T follicular helper cell (primary cell): ENCODE measurements at places on chromosomes 6 and 20.

GRCh38 chr6:147544420-147544819, 35.9 kb downstream of the SAMD5 start:
- DNase-seq, result no peak

GRCh38 chr6:134453792-134454510, 136.0 kb upstream of the SGK1 start:
- no peak for DNase-seq

- DNase-seq, result no peak
Measured at GRCh38 chr20:62474604-62475026, 1.2 kb downstream of the GATA5 start.

DNA sequence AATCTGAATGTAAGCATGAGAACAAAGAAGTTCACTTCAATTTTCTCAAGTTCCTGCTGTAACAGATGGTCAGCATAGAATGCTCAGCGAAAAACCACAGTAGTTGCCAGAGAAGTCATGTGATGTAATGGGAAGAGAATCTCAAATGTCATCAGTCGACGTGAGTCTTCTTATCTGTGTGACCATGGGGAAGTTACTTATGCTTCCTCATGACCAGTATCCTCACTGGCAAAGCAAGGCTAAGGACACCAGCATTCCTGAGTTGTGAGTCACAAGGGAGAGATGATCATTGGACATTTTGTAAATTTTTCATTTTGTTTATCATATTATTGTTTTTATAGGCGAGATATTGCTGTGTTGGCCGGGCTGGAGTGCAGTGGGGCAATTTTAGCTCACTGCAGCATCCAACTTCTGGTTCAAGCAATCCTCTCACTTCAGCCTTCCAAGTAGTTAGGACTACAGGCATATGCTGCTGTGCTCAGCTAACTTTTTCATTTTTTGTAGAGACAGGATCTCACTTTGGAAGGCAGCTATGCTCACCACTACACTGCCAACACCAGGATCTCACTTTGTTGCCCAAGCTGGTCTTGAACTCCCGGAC, 21.9 kb downstream of the SGK1 start:
- no peak for DNase-seq

DNA sequence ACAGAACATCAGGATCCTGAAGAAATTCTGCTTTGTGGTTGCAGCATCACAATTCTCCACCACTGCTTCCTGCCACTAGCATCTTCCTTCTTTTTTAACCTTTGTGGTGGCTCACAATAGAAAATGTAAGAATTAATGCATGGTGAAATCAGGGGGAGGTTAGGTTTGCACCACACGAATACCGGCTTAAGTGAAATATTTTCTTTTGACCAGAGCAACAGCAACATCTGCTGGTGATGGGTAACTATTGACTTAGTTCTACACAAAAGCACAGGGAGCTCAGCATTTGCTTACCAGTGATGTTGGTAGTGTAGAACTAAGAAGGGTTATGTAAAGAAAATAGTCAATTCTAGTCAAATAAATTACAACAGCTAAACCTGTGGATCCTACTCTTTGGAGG, 280.5 kb downstream of the SYNE1 start:
- no peak for DNase-seq

- no peak for DNase-seq
Measured at GRCh38 chr20:41330343-41330720, 10.3 kb upstream of the LPIN3 start.

- DNase-seq, result no peak
Measured at GRCh38 chr6:163310096-163310972, 104.2 kb upstream of the QKI start.

GRCh38 chr6:11246722-11247121, 14.3 kb upstream of the NEDD9 start:
- no peak for DNase-seq

GRCh38 chr6:89834884-89835792, 5.5 kb downstream of the CASP8AP2 start:
- no peak for DNase-seq
